DND-41 (cell line): ENCODE measurements at places on chromosomes 6 and 20.

GRCh38 chr6:156780102-156780641 is 3.0 kb downstream of the ARID1B start:
- no peaks in the 10 kb centered on the region for H3K27me3 ChIP-seq
- H3K27ac ChIP-seq = peak overlapping the region; percentile 95
- peaks cover 54% of the 10 kb centered on the region for H3K4me1 ChIP-seq
- peak; percentile 66 for DNase-seq

DNA sequence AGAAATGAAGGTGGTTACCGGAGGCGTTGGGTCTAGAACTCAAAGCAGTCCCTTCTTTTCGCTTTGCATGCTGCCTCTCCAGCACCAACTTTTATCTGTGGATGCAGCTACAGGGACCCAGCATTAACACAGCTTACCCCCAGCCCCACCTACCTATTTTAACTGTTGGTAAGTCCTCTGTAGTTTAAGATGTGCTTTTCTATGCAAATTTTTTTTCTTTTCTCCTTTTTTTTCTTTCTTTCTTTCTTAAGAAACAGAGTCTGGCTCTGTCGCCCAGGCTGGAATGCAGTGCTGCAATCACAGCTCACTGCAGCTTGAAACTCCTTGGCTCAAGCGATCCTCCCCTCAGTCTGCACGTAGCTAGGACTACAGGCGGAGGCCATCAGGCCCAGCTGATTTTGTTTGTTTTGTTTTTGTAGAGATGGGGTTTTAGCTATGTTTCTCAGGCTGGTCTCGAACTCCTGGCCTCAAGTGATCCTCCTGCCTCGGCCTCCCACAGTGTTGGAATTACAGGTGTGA is 6.5 kb upstream of the USP45 start:
- H3K27ac ChIP-seq = peak overlapping the region; percentile 74
- peaks cover 16% of the 10 kb centered on the region for H3K4me1 ChIP-seq
- no peak for DNase-seq
- no peaks in the 10 kb centered on the region for H3K27me3 ChIP-seq

GRCh38 chr20:57546956-57547649 is 13.8 kb upstream of the PCK1 start:
- DNase-seq = no peak
- no peak overlapping the region for H3K27ac ChIP-seq
- no peak overlapping the region for H3K4me3 ChIP-seq
- no peaks in the 10 kb centered on the region for H3K4me1 ChIP-seq
- H3K27me3 ChIP-seq = peaks cover 33% of the 10 kb centered on the region

DNA sequence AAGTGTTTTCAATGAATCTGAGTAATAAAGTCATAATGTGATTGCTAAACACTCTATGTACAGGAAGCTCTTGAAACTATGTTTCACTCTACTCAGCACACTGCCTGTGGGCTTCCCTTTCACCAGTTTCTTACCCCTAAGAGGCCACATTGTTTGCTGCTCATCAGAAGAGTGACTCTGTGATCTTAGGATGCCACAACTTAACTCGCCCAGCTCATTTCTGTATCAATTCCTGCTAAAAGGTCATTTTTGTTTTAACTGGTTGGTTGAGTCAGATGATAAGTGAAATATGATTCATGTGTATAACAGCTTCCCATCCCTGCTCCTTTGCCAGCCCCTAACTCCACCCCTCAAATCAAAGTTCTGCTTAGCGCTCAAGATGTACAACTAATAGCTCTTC is 9.8 kb upstream of the NDUFAF4 start:
- no peaks in the 10 kb centered on the region for H3K36me3 ChIP-seq
- peaks cover 15% of the 10 kb centered on the region for H3K27me3 ChIP-seq
- DNase-seq = no peak
- no peak overlapping the region for H3K4me3 ChIP-seq

DNA sequence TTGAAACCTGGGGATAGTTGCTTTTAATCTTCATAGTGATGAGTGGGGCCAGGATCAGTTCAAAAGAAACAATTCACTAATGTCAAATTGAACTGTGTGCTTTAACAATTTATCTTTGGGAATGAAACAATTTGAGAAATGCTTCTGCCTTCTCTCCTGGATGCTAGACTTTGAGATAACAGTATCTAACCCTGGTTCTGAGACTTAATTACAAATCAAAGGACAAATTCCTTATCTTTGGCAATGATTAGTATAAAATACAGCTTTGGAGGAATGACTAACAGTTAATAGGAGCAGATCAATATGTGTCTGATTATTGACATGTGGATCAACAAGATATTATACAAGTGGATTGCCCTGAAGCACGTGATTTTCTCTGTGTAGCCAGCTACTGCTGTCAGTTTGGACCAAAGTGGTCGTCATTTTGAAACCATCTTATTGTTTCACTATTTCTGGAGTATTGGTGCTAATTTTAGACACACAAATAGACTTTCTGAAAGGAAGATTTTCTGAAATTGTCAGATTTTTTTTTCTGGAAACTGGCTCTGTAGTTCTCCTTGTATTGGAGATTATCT is 6.2 kb upstream of the FLRT3 start:
- no peak for DNase-seq
- peaks cover 12% of the 10 kb centered on the region for H3K27me3 ChIP-seq
- no peak overlapping the region for H3K4me3 ChIP-seq
- H3K4me1 ChIP-seq = no peaks in the 10 kb centered on the region
- no peak overlapping the region for H3K27ac ChIP-seq

GRCh38 chr6:89372506-89372901 is 20.0 kb upstream of the UBE2J1 start:
- H3K36me3 ChIP-seq = peaks cover 30% of the 10 kb centered on the region
- DNase-seq = peak; percentile 61
- peaks cover 43% of the 10 kb centered on the region for H3K4me1 ChIP-seq
- H3K4me3 ChIP-seq = no peak overlapping the region
- H3K27ac ChIP-seq = peak overlapping the region; percentile 80

- no peak overlapping the region for H3K4me3 ChIP-seq
- no peak for DNase-seq
- H3K4me1 ChIP-seq = no peaks in the 10 kb centered on the region
- H3K27me3 ChIP-seq = no peaks in the 10 kb centered on the region
- peaks cover 63% of the 10 kb centered on the region for H3K36me3 ChIP-seq
Measured at GRCh38 chr6:36492621-36493020, 49.8 kb downstream of the KCTD20 start.

DNA sequence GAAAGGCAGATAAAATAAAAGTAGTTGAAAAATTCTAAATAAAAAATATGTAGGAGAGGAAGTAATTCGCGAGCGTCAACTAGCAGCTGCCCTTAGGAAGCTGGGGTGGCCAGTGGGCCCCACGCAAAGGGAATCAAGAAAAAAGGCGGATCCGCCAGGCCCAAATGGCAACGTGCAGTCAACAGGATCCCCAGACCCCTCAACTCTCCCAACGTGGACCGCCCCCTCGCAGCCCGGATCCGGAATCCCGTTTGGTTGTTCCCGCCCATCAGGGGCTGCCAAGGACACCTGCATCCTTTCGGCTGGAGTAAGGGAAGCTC is 296 bp downstream of the DZANK1 start:
- no peaks in the 10 kb centered on the region for H3K27me3 ChIP-seq
- H3K4me3 ChIP-seq = peak overlapping the region; percentile 89; the same call in 1 of the 2 replicates
- peaks cover 31% of the 10 kb centered on the region for H3K4me1 ChIP-seq
- H3K27ac ChIP-seq = no peak overlapping the region

DNA sequence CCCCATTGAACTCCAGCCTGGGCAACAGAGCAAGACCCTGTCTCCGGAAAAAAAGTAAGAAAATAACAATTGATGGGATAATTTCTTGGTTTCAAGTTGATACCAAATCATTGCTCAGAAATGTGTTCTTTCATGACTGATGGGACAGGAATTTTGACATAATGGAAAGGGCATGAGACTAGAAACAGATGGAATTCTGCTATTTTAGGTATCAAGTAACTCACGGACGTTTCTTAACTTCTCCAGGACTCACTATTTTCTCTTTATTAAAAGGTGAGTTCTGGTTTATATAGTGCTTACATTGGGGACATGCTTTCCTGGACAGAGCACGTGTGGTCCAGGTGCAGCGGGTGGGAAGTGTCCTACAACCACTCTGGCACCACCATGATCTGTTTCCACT is 6.0 kb upstream of the DSP start:
- peaks cover 7% of the 10 kb centered on the region for H3K27me3 ChIP-seq
- no peak overlapping the region for H3K4me3 ChIP-seq
- H3K4me1 ChIP-seq = no peaks in the 10 kb centered on the region

DNA sequence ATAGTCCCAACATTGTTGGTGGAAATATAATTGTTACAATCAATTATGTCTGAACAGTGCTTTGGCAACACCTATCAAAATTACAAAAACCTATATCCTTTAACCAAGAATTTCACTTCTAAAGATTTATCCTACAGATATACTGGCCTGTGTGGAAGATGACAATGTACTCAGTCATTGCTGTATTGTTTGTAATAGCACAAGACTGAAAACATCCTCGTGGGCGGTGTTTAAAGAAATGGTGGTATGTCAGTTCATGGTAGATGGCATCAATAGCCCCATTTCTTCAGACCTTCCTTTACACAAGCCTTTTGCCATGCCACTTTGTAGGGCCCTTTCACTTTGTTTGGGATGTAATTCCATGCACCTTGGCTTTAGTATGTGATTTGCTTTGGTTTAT is 9.8 kb upstream of the TPBG start:
- no peaks in the 10 kb centered on the region for H3K4me1 ChIP-seq
- no peak for DNase-seq
- no peak overlapping the region for H3K4me3 ChIP-seq
- no peak overlapping the region for H3K27ac ChIP-seq
- no peaks in the 10 kb centered on the region for H3K27me3 ChIP-seq

- H3K36me3 ChIP-seq = no peaks in the 10 kb centered on the region
- no peak overlapping the region for H3K4me3 ChIP-seq
- H3K27ac ChIP-seq = no peak overlapping the region
- H3K27me3 ChIP-seq = no peaks in the 10 kb centered on the region
Measured at GRCh38 chr6:168708526-168708925, 267.5 kb downstream of the SMOC2 start.

DNA sequence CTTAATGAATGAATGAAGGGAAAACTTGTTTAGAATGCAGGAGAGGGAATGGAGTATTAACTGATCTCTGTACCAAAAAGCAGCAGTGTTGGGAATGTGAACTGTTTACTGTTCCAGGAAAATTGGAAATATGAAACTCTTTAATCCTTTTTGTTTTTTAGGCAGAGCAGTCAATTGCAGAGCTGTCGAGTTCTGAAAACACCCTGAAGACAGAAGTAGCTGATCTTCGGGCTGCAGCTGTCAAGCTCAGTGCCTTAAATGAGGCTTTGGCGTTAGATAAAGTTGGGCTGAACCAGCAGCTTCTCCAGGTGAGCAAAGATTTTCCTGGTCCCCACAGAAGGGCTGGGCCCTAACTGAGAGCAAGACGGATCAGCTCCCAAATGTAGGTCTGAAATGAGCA is 20.9 kb downstream of the CEP250 start:
- no peak for DNase-seq
- H3K4me1 ChIP-seq = no peaks in the 10 kb centered on the region
- H3K36me3 ChIP-seq = peaks cover 94% of the 10 kb centered on the region
- H3K27ac ChIP-seq = no peak overlapping the region
- no peak overlapping the region for H3K4me3 ChIP-seq
- no peaks in the 10 kb centered on the region for H3K27me3 ChIP-seq

- no peaks in the 10 kb centered on the region for H3K36me3 ChIP-seq
- no peak overlapping the region for H3K27ac ChIP-seq
- no peaks in the 10 kb centered on the region for H3K4me1 ChIP-seq
- peaks cover 28% of the 10 kb centered on the region for H3K27me3 ChIP-seq
Measured at GRCh38 chr6:157491571-157492232, 110.7 kb downstream of the ZDHHC14 start.

GRCh38 chr6:38522322-38522721 is 117.4 kb downstream of the BTBD9 start:
- no peaks in the 10 kb centered on the region for H3K27me3 ChIP-seq
- no peak for DNase-seq

GRCh38 chr20:44609516-44610312 is 27.3 kb downstream of the PKIG start:
- H3K27me3 ChIP-seq = no peaks in the 10 kb centered on the region
- DNase-seq = peak; percentile 91
- H3K4me3 ChIP-seq = peak overlapping the region; percentile 38

DNA sequence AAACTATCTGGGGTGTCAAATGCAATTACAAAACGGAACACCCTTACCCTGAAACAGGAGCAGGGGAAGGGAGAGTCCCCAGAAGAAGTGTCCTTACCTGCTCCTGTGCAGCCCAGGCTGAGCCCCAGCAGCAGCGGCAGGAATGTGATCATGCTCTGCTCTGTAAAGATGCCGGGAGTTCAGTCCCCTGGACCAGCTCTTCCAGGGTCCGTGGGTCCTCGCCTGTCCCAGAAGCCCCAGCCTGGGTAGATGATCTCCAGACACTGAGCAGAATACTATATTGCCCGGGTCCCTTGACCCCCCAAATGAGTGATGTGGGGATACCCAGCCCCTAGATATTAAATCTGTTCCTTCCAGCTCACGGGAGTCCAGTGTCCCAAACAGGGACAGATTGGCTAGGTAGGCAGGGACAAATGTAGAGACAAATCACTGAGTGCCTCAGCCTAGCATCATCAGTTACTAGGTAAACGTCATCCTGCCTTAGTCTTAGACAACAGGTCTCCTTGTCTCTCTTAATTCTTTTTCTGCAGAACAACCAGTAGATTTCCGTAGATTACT is at the start of gene HLA-DMB:
Gene HLA-DMB (minus strand): TSS at position 373 of the 558 bp plus-strand sequence. CDS start 221 bp downstream, at position 152.
- H3K4me3 ChIP-seq = no peak within 1 kb of the TSS
- H3K27ac ChIP-seq = no peak within 1 kb of the TSS
- peaks cover 22% of the 10 kb centered on the region for H3K4me1 ChIP-seq
- H3K36me3 ChIP-seq = no peaks in the 10 kb centered on the region
- peaks cover 24% of the 10 kb centered on the region for H3K27me3 ChIP-seq

GRCh38 chr20:47392015-47392720 is 35.7 kb upstream of the ZMYND8 start:
- DNase-seq = no peak
- H3K27me3 ChIP-seq = no peaks in the 10 kb centered on the region
- no peaks in the 10 kb centered on the region for H3K36me3 ChIP-seq
- no peaks in the 10 kb centered on the region for H3K4me1 ChIP-seq
- no peak overlapping the region for H3K4me3 ChIP-seq

- no peaks in the 10 kb centered on the region for H3K27me3 ChIP-seq
- no peak overlapping the region for H3K4me3 ChIP-seq
- H3K27ac ChIP-seq = no peak overlapping the region
- H3K4me1 ChIP-seq = no peaks in the 10 kb centered on the region
- no peak for DNase-seq
- no peaks in the 10 kb centered on the region for H3K36me3 ChIP-seq
Measured at GRCh38 chr6:161732594-161732993, 458.7 kb upstream of the AGPAT4 start.

GRCh38 chr20:57665589-57665971 is 44.2 kb downstream of the PMEPA1 start:
- no peaks in the 10 kb centered on the region for H3K4me1 ChIP-seq
- H3K36me3 ChIP-seq = no peaks in the 10 kb centered on the region
- peaks cover 11% of the 10 kb centered on the region for H3K27me3 ChIP-seq
- no peak for DNase-seq

DNA sequence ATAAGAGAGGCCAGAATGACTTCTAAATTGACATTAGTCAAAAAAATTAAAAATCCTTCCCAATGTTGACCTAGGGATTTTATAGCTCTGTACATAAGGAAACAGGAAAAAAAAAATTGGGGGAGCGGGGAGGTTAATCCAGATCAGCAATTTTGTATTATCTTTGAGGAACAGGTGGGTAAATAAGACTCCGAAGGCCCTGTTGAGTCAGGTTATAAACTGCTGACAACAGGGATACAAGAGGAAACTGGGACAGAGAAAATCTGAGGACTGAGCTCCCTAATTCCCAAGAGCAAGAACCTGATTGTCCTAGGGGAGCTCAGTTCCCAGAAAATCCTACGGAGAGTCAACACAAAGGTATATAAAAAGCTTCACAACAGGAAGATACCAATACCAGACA is 26.8 kb upstream of the CRIP3 start:
- no peak overlapping the region for H3K27ac ChIP-seq
- H3K36me3 ChIP-seq = peaks cover 34% of the 10 kb centered on the region
- no peak overlapping the region for H3K4me3 ChIP-seq
- no peak for DNase-seq
- no peaks in the 10 kb centered on the region for H3K4me1 ChIP-seq
